Endothelial cell of umbilical vein (primary cell): ENCODE measurements at places on chromosomes 5 and 9. TPM values are rescaled to one million over a fixed set of nuclear protein-coding genes. Genes with fewer than 3 reads are reported as not detected.
A peak's percentile ranks its signal among the peaks of the same experiment; 100 is the strongest.

The SLC25A2 gene
- polyA plus RNA-seq, result not detected in 2 replicates

The ABO gene
- polyA plus RNA-seq, result not detected in 2 replicates

The SNX30 gene
- 1.9 and 2.8 TPM in 2 replicates for polyA plus RNA-seq

The PPP3R2 gene
- polyA plus RNA-seq, result not detected in 2 replicates

The LCP2 gene
- polyA plus RNA-seq, result not detected in 2 replicates

The PDLIM4 gene
- polyA plus RNA-seq, result 112 and 193 TPM in 2 replicates

The GAS1 gene
- polyA plus RNA-seq, result 0.06 and 0.10 TPM in 2 replicates

The PRRX2 gene
- polyA plus RNA-seq, result 0.19 and 0.30 TPM in 2 replicates

The SMIM33 gene
- not detected in 2 replicates for polyA plus RNA-seq

The RELL2 gene
- 3.4 and 4.8 TPM in 2 replicates for polyA plus RNA-seq

The SLC22A4 gene
- polyA plus RNA-seq, result 6.3 and 6.9 TPM in 2 replicates

DNA sequence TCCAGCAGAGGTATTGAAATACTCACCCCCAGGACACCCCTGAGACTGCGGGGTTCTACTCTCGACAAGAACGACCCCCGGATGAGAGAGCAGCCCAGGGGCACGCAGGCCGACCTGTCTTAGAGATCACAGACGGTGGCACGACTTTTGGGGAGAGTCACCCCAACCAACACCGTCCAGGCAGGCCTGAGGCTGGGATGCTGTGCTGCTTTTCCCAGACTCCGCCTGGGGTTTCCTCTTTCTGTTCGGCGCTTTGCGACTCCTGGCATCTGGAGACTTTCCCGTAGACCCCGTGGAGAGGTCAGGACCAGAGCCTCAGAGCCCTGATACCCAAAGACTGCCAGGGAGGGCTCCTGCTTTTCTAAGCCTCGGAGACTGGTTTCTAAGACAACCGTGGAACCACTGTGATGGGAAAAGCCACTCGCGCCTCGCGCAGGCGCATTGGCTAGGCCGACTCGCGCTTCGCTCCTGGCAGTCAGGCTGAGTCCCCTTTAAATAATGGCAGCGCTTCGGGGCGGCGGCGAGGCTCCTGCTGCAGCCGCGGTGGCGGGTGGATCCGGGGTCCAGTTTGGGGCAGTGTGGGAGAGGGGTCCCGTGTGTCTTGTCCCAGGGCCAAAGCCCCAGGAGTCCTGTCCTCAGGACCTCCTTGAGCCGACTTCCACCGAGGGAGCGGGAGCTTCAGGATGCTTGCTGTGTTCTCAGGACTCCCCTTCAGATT, 484.0 kb downstream of the SPATA31A7 start:
- H3K27me3 ChIP-seq, result no peaks in the 10 kb centered on the region
- no peak overlapping the region for H3K27ac ChIP-seq
- H3K4me3 ChIP-seq, result no peak overlapping the region
- no peaks in the 10 kb centered on the region for H3K36me3 ChIP-seq

DNA sequence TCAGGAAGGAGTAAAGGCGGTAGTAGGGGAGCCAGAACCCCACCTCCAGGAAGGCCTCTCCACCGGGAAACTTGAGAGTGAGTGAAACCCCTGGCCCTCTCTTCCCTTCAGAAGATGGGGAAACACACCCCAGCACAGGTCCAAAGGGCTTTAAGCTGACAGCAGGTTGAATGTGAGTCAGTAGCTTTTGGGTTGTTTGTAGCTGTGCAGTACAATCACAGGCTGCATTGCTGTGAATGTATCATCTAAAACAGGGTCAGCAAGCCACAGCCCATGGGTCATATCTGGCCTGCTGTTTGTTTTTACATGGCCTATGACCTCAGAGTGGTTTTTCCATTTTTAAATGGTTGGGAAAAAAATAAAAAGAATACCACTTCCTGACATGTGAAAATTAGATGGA, 10.0 kb downstream of the OTULINL start:
- H3K27ac ChIP-seq, result no peak overlapping the region
- H3K4me1 ChIP-seq, result no peaks in the 10 kb centered on the region
- no peak overlapping the region for H3K4me3 ChIP-seq
- no peak for DNase-seq

DNA sequence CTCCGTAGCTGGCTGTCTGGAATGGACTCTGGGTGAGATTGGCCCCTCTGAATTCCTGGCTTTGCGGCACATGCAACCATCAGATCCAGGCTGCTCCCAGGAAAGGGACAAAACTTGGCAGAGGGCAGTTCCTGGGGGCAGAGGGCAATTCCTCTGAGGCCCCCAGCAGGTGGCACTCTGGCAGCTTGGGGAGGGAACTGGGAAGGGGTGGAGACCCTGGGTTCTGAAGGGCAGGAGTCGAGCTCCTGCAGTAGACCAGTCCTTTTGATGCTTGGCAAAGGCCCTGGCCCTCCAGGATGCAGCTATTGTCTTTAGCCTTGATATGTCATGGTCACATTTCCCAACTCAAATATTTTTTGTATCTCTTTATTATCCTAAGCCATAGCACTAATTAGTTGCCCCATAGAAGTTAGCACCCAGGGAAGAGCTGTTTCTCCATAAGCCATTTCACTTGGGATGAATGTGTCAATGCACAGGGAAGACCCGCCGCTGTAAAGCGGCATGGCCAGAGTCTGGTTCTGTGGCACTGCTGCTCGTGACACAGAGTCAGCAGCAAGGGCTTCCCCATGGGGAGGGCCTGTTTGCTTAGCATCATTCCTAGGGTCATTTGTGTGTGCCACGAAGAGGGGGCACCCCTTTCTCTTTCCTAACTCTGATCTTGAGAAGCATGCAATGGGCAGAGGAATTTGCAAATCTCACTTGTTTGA, 51.2 kb upstream of the CDK20 start:
- no peak overlapping the region for H3K4me3 ChIP-seq
- H3K27ac ChIP-seq, result no peak overlapping the region
- no peaks in the 10 kb centered on the region for H3K27me3 ChIP-seq
- no peaks in the 10 kb centered on the region for H3K4me1 ChIP-seq
- DNase-seq, result no peak

- peak overlapping the region; percentile 66 for H3K27ac ChIP-seq
- peaks cover 23% of the 10 kb centered on the region for H3K4me1 ChIP-seq
- H3K27me3 ChIP-seq, result no peaks in the 10 kb centered on the region
- H3K4me3 ChIP-seq, result no peak overlapping the region
Measured at GRCh38 chr9:83220730-83221129, 157.8 kb upstream of the RASEF start.

GRCh38 chr5:153813901-153814300, 224.8 kb downstream of the FAM114A2 start:
- H3K36me3 ChIP-seq, result no peaks in the 10 kb centered on the region
- no peak overlapping the region for H3K4me3 ChIP-seq
- no peak for DNase-seq
- H3K27ac ChIP-seq, result no peak overlapping the region
- no peaks in the 10 kb centered on the region for H3K27me3 ChIP-seq
- H3K4me1 ChIP-seq, result no peaks in the 10 kb centered on the region

DNA sequence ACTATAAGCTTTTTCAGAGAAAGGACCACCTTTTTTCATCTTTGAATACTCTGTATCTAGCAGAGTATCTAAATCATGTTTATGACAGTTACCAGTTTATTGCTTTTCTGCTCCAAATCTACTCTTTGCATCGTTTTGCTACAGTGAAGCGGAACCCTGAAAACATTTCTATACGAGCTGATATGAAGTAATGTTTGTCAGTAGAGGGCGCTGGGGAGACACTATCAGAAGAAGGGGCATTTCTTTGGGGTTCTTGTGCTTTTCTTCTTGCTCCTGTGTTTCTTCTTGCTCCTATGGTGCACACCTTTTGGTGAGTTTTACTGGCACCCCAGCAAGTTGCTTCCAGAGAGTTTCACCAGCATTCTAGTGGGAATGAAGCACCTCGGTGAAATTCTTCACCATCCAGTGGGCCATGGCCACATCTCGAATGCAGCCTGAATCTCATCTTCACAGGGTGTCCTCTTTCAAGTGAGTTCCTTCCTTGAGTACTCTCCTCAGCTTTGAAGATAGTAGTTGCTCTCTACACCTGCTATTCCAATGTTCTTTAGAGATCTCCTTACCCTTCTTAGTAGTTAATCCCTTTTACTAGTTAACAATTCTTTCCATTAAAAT, 98.4 kb downstream of the FGF1 start:
- no peaks in the 10 kb centered on the region for H3K4me1 ChIP-seq
- peaks cover 18% of the 10 kb centered on the region for H3K27me3 ChIP-seq
- H3K27ac ChIP-seq, result no peak overlapping the region
- peak; percentile 49 for DNase-seq

DNA sequence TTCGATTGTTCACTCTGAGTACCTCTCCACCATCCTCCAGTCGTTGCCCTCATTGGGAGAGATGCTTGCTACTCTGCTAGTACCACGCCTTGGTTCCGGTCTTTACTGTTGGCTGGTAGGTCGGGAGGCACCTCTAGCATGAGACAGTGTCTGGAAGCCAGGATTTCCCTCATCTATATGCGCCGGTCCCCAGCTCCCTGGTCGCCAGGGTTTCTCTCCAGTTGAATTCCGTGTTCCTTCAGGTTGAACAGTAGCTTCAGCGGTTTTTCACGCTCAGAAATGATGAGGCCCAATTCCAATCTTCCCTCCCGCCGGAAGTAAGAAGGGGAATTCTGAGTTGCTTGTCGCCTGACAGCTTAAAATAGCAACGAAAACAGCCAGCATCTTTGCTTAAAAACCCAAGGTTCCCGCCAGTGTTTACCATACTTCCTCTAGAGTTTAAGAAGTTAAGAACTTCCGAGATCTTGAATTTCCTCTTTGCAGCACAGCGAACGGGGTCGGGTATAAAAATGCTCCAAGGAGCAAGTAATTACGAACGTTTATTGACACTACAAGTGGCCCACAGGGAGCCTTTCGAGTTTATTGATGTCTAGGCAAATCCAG, 1.3 kb upstream of the ST8SIA4 start:
- no peaks in the 10 kb centered on the region for H3K27me3 ChIP-seq
- H3K4me1 ChIP-seq, result peaks cover 19% of the 10 kb centered on the region
- H3K27ac ChIP-seq, result no peak overlapping the region
- no peak for DNase-seq

DNA sequence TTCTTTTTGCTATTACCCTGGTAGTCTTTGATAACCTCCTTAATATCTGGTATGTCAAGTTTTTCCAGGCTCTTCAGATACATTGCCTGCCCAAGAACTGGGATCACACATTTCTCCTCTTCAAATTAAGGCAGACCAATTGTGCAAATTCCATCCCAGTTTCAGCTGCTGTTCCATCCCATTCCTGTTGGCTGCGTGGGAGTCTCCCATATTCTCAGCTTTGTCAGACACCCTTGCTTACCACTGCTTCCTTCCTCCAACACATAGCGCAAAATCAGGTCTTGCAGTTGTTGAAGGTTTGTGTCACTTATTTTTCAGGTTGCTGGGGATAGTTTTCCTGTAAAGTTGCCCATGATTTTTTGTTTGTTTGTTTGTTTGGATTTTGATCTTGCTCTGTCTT, 15.2 kb downstream of the HCN1 start:
- H3K36me3 ChIP-seq, result no peaks in the 10 kb centered on the region
- DNase-seq, result no peak
- no peaks in the 10 kb centered on the region for H3K27me3 ChIP-seq
- H3K4me3 ChIP-seq, result no peak overlapping the region

DNA sequence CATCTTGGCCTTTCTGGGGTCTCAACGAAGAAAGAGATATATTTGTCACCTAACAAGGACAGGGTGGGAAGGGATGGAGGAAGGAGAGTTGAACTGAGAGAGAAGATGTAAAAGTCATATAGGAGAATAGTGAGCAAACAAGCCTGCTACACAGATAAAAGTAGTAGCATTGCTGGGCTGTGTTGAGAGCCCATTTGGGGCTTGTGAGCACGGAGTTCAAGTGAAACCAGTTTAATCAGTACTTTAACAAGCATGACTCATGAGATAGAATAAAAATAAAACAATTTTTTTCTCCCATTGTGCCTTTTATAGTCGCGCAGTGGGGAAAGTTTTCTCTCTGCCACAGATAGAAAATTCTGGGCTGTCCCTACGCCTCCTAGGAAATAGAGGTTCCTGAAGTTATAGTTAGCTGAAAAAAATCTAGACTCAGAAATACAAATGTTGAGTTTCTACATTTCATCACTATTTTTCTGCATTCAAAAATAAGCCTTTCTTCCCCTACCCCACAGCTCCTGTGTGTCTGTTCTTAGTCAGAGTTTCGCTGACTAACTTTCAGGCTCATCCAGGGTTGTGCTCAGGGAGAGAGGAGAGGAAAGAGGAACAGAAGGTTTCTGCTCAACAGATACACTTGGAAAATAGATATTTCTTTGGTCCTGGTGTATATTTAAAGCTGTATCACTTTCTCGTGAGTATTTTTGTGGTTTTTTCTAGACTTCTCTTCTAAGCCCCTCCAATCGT, 395.8 kb upstream of the ADAMTSL1 start:
- H3K4me1 ChIP-seq, result no peaks in the 10 kb centered on the region
- no peaks in the 10 kb centered on the region for H3K36me3 ChIP-seq
- H3K4me3 ChIP-seq, result no peak overlapping the region
- no peak for DNase-seq
- no peaks in the 10 kb centered on the region for H3K27me3 ChIP-seq

- no peak for DNase-seq
- no peaks in the 10 kb centered on the region for H3K36me3 ChIP-seq
- H3K4me3 ChIP-seq, result no peak overlapping the region
- H3K4me1 ChIP-seq, result no peaks in the 10 kb centered on the region
- H3K27me3 ChIP-seq, result no peaks in the 10 kb centered on the region
Measured at GRCh38 chr9:136965771-136966484, 11.4 kb upstream of the PTGDS start.

- no peak overlapping the region for H3K27ac ChIP-seq
- H3K27me3 ChIP-seq, result peaks cover 34% of the 10 kb centered on the region
- H3K4me3 ChIP-seq, result no peak overlapping the region
- no peaks in the 10 kb centered on the region for H3K36me3 ChIP-seq
- H3K4me1 ChIP-seq, result no peaks in the 10 kb centered on the region
- no peak for DNase-seq
Measured at GRCh38 chr5:170262061-170263045, 29.6 kb downstream of the C5orf58 start.

GRCh38 chr5:151661968-151662732, 24.6 kb downstream of the SPARC start:
- H3K36me3 ChIP-seq, result peaks cover 40% of the 10 kb centered on the region
- H3K27ac ChIP-seq, result no peak overlapping the region
- H3K4me1 ChIP-seq, result peaks cover 43% of the 10 kb centered on the region
- no peak overlapping the region for H3K4me3 ChIP-seq
- no peaks in the 10 kb centered on the region for H3K27me3 ChIP-seq

DNA sequence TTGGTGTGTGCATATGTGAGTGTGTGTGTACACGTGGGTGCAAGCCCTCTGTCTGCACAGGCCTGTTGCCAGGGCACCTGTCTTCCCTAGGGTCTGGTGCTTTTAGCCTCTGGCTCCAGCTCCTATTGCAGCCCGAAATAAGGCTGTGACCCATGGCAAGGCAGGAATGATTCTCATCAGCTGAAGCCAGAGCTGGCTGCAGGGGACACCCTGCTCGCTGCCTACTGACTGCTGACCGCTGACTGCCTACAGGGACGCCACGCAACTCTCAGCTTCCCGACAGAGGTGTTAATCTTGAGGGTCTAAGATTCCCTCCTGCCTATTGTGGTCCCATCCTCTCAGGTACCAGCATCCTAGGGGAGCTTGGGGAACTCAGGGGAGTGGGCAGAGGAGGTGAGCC, at the start of gene MYOZ3:
MYOZ3 (plus strand) TSS at position 166 of the 400 bp plus-strand sequence. CDS start 1,691 bp downstream, outside the sequence.
- no peaks in the 10 kb centered on the region for H3K36me3 ChIP-seq
- no peak within 1 kb of the TSS for H3K4me3 ChIP-seq
- H3K4me1 ChIP-seq, result no peaks in the 10 kb centered on the region
- no peak within 1 kb of the TSS for H3K27ac ChIP-seq
